ENCODE measurements at places on chromosomes 7 and 10. TPM values are rescaled to one million over a fixed set of nuclear protein-coding genes. Genes with fewer than 3 reads are reported as not detected.

The PRPF18 gene
- total RNA-seq = 32.9 TPM

DNA sequence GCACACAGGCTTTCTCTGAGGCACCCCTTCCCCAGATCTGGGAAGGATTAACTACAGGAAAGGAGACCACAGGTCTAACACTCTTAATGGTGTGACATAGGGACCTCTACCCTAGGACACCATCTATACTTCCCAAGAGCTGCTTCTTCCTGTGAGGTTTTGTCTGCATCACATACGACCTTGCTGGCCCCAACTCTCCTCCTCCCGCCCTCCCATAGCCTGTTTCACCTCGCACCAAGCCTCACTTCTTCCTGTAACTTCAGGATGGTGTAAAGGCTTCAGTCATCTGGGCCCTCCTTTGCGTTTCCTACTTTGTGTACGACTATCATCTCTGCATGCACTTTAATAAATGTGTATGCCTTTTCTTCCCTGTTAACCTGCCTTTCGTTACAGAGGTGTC, 274.3 kb downstream of the KLF6 start:
- DNase-seq = no peak

DNA sequence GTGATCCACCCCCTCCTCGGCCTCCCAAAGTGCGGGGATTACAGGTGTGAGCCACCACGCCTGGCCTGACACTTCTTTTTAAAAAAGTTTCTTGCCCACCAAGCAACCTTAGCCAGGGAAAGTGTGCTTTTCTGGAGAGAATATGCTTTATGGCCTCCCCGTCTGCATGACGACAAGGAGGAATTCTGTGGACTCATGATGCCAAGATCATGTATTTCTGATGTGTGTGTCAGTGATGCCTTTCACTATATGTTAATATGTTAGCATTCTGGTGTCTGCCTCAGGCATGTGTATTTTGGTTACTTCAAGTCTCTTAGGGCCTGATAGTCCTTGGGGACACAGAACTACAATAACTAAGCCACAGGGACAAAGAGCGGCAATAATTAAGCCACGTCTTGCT, 2.1 kb downstream of the PDSS1 start:
- no peak for DNase-seq

The LEP gene
- 715 TPM for total RNA-seq

GRCh38 chr7:137007001-137007694, 138.7 kb downstream of the CHRM2 start:
- no peak for DNase-seq

The DYNC1I1 gene
- total RNA-seq = 1.7 TPM

- peak; percentile 75 for DNase-seq
Measured at GRCh38 chr10:71840177-71840957, 10.7 kb downstream of the PSAP start.

Measured in omental fat pad (tissue), 4 donors.